Aorta (tissue), 5 donors: ENCODE measurements at places on chromosomes 4 and X. TPM values are rescaled to one million over a fixed set of nuclear protein-coding genes. Genes with fewer than 3 reads are reported as not detected.

DNA sequence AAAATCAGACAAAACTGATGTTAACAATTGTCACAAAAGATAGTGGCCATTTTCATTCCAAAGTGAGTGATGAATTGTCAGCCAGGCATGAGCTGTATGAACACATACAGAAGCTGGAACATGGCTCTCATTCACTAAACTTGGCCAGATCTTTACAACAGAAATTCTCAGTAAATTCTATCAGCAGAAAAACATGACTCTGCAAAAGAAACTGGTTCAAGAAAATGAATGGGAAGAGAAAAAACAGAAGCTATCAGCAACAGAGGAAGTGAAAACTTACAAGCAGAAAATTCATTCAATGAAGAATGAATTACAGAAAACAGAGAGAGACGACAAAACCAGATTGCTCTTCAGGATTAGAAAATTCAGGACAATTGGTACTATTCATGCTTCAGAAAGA is 249.6 kb downstream of the COL25A1 start:
- no peak for DNase-seq

DNA sequence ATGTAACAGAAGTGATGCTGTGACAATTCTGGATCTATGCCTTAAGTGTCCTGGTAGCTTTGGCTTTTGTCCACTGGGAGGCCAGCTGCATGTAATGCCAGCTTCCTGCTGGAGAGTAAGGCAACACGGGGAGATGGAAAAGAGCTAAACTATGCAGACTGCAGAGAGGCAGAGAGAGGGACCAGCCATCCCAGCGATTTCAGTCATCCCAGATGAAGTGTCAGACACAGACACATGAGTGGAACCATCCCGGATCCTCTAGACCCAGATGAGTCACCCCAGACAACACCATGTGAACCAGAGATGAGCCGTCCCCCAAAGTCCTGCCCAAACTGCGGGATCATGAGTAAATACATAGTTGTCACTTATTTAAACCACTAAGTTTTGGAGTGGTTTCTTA is 14.6 kb downstream of the SRPX start:
- no peak for DNase-seq

GRCh38 chr4:159027535-159027934 is 75.3 kb upstream of the RAPGEF2 start:
- no peak for DNase-seq

DNA sequence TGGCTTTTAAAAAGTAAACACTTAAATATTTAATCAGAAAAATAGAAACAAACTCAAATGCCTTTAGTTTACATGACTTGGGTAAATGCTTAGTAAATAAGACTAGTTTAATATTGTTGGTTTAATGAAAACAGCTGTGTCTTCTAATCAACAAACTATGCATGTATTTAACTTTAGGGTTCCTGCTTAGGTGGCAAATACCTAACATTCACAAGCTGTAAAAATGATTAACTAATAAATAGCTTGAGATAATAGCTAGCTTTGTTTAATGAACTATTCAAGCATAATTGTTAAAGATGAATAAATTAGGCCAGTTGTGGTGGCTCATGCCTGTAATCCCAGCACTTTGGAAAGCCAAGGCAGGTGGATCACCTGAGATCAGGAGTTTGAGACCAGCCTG is 30.0 kb upstream of the USP46 start:
- no peak for DNase-seq

TRIM75 gene
- total RNA-seq: not detected

DNA sequence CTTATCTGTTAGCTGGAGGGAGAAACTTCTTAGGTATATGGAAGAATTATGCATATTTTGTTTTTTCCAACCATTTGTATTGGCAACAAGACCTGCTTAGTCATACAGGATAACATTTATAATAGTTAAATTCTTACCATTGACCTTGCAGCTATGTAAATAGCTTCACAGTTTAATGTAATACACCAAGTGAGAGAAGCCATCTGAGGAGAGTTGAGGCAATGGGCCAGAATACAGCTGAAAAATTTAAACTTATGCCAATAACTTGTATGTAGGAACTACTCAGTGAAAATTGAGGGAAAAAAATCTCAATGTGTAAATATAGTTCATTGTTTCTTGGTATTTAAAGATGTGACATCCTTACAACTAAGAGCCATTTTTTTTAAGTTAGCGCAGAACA is 273.5 kb downstream of the DACH2 start:
- DNase-seq: no peak

TMPRSS11D gene
- total RNA-seq: not detected

HAND2 gene
- 5.2 TPM for total RNA-seq

APEX2 gene
- total RNA-seq: 10.1 TPM

SPOCK3 gene
- not detected for total RNA-seq

AVPR2 gene
- 3.0 TPM for total RNA-seq

GRCh38 chr4:121198251-121198650 is 34.1 kb upstream of the TNIP3 start:
- DNase-seq: no peak

DNA sequence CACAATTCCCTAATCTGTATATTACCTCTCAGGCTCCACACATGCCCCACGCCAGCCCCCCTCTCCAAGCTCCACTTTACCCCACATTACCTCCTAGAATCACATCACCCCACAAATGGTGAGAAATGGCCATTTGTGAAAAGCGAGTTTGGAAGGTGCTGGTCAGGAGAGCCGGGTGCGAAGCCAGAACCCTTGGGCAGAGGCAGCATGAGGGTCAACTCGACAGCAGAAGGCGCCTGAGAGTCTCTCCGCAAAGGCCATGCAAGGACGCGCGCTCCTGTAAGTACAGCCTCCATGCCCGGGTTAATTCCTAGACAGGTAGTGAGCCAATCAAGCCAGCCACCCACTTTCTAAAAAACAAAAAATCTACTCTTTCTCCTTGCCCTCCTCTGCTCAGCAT is 42.4 kb downstream of the RHOXF2 start:
- DNase-seq: no peak
